ENCODE measurements at places on chromosomes 16 and 17. TPM values are rescaled to one million over a fixed set of nuclear protein-coding genes. Genes with fewer than 3 reads are reported as not detected.

DNA sequence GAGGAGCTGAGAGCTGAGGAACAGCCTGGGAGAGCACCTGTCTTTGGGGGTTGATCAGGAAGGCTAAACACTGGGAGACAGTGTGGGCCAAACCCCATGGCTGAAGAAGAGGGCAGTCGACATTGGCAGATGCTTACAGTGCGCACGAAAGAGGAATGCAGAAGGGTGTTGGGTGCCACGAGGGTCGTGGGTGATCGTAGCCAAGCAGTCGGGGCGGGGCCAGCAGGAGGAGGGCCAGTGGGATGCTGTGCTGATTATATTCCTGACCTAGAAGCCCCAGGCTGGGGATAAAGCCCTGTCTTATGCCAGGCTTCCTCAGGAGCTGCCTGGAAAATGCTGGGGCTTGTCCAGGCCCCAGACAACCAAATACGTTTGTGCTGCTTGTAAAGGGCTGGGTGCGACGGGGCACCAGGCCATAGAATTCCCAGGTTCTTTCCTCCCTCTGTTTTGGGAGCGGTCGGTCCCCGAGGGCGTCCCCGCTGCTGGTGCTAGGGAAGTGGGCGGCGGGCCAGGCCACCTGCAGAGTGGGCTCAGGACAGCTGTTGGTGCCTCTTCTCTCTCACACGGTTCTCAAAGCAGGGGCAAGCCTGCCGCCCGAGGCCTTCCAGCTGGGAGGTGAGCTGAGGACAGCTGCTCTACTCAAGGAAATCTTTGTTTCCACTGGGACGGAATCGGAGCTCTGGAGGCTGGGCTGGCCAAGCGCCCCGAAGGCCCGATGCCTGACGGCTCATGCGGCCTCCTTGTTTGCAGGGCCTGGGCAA, 10.0 kb downstream of the C1QTNF1 start:
- no peak for DNase-seq

GRCh38 chr17:28993645-28994426, 12.0 kb downstream of the SEZ6 start:
- no peak for DNase-seq

- no peak for DNase-seq
These were observed 4.5 kb upstream of the ACSF3 start for GRCh38 chr16:89089120-89089519.

DNA sequence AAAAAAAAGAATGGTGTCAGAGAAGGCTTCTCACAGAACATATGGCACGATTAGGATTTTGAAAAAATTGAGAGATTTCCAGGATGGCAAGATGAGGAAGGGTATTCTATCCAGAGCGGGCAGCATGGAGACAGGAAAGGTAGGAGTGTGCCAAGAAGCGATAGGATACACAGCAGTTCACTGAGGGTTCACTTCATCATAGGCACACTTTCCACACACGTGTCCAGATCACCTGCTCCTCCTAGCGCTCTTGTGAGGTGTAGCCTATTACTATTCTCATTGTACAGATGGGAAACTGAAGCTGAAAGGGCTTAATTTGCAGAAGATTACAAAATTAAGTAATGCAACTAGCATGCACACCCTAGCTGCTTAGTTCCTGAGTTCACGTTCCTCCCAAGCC, 6.2 kb upstream of the ELAC2 start:
- DNase-seq: no peak

DNA sequence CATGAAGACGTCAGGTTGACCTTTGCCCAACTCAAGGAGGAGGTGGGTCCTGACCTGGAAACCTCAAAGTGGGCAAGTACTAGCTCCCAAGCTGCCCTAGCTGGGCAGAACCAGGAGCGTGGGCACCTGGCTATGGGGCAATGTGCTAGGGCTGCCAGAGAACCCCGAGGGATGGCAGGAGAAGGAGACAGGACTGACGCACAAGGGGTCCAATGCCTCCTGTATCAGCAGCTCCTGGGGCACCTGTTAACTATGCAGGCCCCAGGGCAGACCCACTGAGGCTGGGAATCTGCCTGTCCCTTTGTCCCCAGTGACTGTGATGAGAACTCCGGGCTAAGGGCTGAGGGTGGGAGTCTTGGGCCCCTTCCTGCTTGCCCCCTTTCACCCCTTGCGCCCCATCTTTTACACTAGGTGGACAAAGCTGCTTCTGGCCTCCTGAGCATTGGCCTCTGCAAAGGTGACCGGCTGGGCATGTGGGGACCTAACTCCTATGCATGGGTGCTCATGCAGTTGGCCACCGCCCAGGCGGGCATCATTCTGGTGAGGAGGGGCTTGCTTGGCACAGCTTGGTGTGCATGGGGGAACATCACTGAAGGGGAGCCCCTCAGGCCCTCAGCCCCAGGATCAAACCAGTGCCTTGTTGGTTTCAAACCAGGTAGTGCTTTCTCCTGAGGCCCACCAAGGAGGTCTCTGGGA, 7.7 kb downstream of the CHAD start:
- no peak for DNase-seq

DNA sequence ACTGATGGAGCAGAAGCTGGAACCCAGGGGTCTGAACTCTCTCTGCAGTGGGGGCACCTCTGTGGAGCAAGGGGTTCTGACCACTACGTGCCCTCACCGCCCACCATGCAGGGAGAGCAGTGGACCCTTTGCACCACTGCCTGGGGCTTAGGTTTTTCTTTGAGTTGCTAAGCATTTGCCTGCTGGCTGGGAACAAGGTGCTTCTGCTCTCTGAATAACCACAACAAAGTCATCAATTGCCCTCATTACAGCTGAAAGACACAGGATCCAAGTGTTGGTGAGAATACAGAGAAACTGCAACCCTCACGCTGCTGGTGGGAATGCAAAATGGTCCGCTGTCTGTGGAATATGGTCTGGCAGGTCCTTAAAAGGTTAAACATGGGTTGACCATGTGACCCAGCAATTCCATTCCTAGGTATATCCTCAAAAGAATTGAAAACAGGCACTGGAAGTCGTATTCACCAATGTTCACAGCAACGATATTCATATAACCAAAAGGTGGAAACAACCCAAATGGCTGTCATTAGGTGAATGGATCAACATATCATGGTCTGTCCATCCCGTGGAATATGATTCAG, 22.8 kb downstream of the NLRC3 start:
- no peak for DNase-seq

DNA sequence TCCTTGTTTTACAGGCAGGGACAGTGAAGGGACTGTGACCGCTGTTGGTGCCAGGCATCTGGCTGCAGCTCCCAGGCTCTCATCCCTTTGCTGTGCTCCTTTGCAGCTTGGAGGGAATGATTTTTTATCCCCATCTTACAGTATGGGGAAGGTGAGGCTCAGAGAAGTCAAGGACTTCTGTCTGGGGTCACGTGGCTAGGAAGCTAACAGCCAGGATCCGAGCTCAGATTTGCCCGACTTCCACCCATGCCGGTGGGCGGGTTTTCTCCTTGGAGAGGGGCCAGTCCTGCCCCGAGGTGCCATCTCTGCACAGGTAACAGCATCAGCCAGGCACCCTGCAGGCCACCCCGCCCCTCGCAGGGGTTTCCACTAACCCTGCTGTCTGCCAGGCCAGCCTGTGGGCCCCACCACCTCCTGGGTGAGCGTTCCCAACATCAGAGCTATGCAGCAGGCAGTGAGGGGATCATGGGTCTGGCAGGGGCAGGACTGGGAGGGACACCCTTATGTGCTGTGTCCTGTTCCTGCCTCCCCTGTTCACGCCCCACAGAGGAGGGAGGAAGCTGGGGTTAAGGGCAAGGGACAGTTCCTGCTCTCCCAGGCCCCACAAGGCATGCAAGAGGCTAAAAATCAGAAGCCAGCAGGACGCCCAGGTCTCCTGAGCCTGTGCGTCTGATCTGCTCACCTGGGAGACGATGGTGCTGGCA, 25.4 kb downstream of the JPH3 start:
- no peak for DNase-seq

- DNase-seq: no peak
These were observed 556.9 kb upstream of the CDH5 start for GRCh38 chr16:65809627-65810026.

DNA sequence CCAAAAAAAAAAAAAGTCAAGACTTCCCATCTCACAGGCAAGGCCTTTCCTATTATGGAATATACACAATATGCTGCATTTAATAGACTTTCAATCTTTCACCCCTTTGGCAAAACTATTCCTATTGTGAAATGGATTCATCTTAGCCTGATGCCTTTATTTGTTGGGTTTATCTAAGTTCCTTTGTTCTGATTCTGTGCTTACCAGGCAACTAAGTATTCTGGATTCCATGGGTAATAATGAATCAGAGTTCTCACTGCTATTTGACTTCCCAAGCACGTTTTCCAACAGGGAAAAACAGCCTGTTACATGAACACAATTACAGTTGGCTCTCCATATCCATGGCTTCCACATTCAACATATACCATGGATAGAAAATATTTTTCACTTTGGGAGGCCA, 135.5 kb downstream of the MYO1D start:
- DNase-seq: no peak

DNA sequence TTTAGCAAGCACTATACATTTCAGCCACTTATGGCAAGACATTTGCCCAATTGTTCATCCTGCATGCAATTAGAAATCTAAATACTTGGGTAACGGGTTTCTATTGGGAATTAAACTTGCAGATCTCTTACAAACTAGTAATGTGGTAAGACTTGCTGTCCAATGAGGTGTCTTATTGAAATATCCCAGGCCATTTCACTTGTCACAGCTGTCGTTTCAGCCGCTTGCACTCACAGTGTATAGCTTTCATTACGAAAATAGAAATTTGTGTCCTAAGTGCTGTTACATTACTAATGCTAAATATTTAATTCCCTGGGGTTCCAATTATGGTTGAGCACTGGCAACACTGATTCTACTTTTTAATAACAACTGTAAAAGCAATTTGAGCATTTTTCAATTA, 40.3 kb upstream of the IRX5 start:
- DNase-seq: no peak

- DNase-seq: no peak
These were observed 68.7 kb downstream of the ARSG start for GRCh38 chr17:68359791-68360535.

DNA sequence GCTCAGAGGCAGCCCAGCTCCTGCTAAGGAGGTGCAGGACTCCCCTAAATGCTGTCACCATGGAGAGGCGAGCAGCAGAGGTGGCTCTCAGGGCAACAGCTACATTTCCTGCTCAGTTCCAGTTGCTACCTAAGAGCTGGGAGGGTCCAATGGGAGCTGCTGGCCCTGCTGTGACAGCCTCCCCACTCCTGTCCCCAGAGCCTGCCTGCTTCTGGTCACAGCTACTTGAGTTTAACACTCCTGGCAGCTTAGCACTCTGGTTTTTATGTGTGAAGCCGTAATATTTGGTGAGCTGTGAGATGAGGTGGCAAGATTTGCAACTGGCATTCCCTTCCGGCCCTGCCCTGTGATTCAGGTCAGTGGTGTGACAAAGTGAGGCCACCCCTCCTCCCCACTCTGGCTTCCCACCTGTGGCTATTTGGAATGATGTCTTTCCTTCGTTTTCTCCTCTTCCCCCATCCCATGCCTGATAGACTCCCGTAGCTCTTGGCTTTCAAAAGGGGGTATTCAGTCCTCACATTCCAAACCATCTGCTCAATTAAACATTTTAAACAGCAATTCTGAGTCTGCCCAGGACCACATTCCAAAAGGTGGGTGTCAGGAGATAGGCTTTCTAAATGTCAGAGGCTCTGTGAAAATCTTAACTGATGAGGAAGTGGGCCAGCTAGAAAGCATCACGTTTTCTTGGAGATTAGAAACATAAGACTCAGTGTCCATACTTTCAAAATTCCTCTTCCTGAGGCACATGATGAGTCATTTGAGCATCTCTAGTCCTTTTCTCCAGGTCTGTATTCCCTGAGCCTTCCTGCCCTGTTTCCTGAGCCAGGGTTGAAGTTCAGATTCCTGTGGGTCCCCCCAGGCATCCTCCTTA, 42.6 kb upstream of the SKAP1 start:
- DNase-seq: no peak

GRCh38 chr17:11140043-11140442, 101.0 kb upstream of the SHISA6 start:
- DNase-seq: no peak

GRCh38 chr16:82675300-82675699, 48.5 kb downstream of the CDH13 start:
- no peak for DNase-seq

- DNase-seq: no peak
These were observed 89.3 kb upstream of the GSE1 start for GRCh38 chr16:85523602-85524364.

GRCh38 chr17:35449371-35449931, 885 bp upstream of the SLFN13 start:
- DNase-seq: no peak

- no peak for DNase-seq
These were observed 54.8 kb downstream of the NFAT5 start for GRCh38 chr16:69620573-69620972.

DNA sequence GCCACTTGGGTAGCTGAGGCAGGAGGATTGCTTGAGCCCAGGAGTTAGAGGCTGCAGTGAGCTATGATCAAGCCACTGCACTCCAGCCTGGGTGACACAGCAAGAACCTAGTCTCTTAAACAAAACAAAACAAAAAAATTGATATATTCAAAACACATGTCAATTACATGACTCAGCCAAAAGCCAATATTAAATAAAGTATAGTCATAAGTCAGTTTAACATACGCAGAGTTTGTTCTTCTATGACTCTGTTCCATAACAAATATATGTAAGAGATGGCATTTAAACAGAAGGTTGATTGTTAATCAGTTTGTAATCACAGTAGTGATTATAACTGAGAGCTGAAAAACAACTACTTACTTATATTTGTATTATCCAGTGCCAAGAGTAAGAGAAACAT, 106.5 kb downstream of the CDH8 start:
- DNase-seq: no peak

Gene SLC5A11
- total RNA-seq: 0.80 TPM

Gene CEP295NL
- not detected for total RNA-seq

All from naive thymus-derived CD4-positive, alpha-beta T cell (primary cell).